ENCODE measurements at places on chromosomes 2 and 18.

- DNase-seq, result no peak
Measured at GRCh38 chr2:68176657-68177056, 19.0 kb downstream of the PNO1 start.

DNA sequence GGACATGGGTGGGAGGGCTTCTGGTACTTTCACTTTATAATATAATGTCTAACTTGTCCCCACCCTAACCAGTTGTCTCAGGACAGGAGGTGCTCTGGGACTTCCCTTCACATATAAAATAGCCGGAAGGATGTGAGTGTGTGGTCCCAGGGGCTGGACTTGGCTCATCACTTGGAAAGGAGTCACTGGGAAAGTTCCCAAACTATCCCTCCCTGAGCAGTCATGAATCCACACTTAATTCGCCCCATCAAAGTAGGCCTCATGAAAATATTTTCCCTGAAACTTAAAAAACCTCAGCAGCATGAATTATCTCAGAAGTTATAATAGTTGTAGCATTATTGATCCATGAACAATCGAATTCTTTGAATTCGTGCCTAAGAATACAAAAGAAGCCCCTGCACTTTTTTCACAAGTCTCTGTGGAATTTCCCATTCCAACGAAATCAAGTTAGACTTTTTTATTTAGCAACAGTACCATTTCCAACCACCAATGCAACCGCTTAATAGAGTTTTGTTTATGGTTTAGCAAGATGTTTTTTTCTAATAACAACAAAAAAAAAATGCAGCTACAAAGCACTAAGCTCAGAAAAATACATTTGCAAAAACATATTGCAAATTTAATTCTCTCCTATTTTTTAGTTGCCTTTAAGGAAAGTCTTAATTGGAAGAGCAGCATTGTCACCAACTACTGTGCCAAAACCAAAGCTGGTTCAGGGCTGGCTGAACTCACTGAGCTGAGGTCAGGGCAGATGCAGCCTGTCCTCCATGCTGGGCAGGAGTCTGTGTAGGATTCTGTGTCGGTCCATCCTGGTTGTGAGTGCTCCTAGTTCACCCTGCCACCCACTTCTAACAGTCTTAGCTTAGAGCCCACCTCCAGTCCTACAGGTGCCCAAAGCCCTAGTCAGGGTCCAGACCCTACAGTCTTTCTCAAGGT, 68.8 kb upstream of the SPTBN1 start:
- no peak for DNase-seq

DNA sequence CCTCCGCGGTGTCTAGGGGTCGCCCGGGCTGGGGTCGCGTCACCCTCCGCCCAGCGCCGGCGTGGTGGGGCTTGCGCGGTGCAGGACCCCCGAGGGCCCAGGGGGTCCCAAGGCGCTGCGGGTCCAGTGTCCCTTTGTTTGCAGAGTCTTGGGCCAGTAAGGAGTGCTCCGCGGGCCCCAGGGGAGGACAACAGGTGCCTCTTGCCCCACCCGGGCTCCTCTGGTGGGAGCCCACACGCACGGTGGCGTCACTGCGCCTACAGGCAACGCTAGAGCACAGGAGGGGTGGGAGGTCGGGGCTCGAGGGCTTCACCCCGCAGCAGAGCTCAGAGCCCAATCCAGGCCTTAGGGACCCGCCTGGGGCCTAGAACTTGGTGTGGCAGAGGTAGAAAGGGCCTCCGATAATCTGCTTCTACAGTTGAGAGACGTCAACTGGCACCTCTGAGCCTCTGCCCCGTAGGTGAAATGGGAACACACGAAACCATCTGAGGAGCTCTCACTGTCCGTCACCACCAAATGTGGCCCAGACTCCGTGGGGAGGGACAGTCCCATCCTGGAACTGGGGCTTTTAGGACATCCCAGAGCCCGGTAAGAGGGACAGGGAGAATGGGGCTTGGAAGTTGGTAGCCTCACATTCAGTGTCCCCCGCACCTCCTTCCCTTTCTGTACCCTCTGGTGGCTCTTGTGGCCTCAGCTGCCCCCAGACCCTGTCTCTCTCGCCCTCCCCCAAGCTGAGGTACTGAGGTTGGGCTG, 1.4 kb downstream of the ARID5A start:
- DNase-seq, result no peak

DNA sequence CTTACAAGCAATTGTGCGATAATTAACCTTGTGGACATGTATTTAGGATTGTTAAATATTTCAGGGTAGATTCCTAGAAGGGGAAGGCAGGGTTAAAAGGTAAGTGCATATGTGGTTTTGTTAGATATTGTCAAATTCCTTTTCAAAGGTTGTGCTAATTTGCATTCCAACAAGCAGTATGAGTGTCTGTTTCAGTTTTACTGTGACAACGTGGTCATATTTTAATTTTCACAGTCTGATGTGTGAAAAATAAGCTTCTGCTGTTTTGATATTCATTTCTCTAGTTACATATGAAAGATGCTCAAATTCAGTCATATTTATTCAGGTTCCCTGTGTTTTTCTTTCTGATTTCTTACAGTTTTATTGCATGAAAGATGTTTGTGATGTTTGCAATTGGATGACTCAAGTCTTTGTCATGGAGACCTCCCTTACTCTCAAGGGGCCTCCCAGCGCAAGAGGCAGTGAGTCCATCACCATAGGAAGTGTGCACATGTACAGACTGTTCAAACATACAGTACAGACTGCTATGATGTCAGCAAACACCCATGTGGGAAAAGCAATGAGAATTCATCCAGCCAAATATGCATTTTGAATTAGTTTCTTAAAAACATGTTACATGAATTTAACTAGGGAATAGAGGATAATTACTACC, 310.8 kb downstream of the GALR1 start:
- no peak for DNase-seq

- DNase-seq, result no peak
Measured at GRCh38 chr2:96344011-96344410, 8.4 kb downstream of the NCAPH start.

DNA sequence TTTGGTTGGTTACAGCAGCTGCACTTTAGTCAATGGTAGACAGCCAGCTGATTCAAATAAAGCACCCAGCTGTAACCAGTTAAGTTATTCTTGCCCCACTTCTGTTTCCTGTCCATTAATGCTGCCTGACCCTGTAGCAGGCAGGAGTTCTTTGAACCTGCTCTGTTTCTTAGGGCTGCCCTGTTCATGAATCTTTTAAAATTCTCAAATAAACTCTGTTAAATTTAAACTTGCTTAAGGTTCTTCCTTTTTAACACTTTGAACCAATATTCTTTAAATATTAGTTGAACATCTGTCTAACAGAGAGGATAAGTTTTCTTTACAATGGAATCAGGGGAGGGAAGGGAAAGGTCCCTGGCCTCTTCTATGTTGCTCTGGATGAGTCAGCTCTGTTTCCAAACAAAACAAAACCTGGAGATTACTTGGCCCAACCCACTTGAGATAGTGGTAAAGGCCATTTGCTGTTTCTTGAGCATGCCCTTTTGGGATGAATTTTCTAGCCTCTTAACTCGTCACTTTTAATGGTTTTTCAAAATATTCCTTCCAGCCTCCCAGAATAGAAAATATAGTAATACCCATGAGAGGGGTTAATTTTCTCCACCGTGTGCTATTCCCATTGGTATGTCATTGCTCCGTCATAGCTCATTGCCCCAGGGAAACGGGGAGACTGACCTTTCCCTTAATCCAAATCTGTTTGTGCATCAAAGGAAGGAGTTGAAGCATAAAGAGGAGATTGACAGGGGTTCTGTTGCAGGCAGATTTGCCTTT, 112.1 kb upstream of the FHL2 start:
- no peak for DNase-seq

DNA sequence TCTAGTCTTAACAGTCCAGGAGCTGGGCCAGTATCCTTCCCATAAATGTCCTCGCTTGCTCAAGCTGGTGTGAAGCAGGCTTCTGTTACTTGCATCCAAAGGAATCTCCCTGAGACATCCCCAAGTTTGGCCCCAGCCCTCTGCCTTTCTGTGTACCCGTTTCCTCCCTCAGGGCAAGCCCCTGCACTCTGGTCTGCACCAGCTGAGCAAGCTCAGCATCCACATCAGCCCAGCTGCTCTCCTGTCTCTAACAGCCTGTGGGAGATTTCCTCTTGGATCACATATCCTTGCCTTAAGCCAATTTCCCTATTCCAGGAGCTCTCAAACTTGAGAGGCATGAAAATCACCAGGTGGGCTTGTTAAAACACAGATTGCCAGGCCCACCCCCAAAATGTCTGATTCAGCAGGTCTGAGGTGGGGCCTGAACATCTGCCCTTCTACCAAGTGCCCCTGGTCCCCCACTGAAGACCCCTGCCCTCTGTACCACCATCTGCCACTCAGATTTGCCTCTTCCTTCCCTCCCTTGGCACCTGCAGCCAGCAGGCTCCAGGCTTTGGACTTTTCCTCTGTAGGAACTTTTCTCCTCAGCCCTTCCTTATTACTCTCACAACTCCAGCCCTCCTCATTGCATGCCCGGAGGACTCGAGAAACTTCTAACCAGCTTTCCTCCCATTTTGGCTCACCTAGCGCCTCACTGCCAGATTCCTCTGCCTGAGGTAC, 32.1 kb downstream of the REEP1 start:
- DNase-seq, result no peak

DNA sequence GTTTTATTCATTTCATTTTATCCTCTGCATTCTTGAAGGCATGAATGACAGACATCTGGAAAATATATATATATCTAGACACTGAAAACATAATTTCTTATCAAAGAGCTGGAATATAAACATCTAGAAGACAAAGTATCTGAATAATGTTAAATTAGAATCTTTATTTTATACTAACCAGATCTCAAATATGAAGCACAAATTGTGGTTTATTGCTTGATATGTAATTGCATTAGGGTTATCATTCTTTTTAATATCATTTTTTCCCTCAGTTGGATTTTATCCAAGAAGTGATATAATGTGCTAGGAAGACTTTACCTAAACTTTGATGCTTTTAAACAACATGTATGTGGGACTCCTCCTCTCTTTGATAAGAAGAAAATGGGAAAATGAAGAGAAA, 331.2 kb downstream of the ARHGAP15 start:
- no peak for DNase-seq

GRCh38 chr2:14560716-14561115, 71.8 kb upstream of the LRATD1 start:
- no peak for DNase-seq

GRCh38 chr18:318791-319291, 51.0 kb upstream of the THOC1 start:
- DNase-seq, result no peak

DNA sequence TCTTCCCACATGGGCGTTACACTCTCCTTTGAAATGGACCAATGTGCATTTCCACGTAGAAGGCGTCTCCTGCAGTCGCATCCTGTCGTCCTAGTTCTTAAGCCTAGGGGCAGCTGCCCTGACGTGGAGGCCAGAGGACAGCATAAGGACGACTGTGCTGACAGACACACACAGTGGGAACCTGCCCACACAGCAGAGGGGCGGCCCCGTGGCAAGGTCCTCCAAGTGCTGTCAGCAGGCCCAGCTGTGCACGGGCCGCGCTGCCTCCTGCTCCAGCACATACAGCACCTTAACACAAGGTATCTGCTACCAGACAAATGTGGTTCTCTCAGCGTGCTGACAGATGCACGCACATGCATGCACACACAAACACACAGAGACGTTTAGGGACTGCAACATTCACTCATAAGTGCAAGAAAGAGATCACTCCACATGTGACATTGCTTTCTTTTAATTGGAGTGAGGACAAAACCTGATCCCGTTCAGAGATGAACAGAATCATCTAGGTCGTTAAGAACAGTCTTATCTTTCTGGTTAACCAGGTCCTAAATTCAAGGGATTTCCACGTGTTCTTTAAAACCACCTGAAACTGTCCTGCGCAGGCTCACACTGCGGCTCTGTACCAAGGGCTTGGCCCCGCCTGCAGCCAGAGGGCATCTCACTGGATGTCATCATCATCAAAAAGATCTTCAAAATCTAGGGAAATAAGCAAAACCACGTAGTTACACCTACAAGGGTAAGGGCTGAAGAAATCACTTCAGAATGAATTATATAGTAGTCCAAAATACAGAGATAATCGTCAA, 5.5 kb downstream of the COPS9 start:
- no peak for DNase-seq

- DNase-seq, result no peak
Measured at GRCh38 chr18:24937639-24938275, 414.2 kb downstream of the ZNF521 start.

GRCh38 chr18:10519999-10520935, 5.6 kb upstream of the NAPG start:
- DNase-seq, result peak; percentile 67

DNA sequence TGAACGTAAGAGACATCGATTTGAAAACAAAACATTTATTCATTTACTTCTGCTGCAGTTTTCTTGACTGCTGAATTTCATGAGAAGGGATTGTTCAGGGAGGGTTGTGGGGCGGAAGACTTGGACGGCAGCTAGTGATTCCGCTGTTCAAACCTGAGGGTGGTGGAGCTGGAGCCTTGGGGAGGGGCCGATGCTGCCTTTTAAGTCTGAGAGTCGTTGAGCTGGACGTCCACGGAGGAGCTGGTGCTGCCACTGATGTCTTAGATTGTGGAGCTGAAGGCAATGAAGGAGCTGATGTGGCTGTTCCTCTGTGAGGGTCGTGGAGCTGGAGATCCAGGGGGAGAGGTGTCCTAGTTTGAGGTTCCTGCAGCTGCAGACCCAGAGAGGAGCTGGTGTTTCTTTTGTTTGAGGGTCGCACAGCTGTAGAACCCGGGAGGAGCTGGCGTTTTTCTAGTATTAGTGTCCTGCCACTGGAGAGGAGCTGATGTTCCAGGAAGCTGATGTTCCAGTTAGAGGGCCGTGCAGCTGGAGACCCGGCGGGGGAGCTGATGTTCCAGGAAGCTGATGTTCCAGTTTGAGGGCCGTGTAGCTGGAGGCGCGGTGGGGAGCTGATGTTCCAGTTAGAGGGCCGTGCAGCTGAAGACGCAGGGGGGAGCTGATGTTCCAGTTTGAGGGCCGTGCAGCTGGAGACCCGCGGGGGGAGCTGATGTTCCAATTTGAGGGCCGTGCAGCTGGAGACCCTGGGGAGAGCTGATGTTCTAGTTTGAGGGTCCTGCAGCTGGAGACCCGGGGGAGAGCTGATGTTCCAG, 150.9 kb downstream of the RTP5 start:
- DNase-seq, result no peak

DNA sequence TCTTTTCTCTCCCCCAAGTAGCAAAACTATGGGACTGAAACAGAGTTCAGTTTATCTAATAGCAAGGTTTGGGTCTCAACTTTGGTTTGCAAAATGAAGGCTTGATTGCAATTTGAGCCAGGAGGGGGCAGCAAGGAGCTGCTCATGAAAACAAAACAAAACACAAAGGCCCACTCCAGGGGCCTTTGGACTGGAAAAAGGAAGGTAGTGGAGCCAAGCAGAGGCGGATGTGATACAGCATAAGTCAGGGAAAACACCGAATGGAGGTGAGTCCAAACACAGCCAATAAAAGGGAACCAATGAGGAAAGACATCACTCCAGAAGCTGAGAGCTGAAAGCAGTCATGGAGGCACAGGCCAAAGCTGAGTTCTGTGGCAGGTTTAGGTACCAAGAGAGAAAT, 799.7 kb upstream of the ACVR2A start:
- no peak for DNase-seq

DNA sequence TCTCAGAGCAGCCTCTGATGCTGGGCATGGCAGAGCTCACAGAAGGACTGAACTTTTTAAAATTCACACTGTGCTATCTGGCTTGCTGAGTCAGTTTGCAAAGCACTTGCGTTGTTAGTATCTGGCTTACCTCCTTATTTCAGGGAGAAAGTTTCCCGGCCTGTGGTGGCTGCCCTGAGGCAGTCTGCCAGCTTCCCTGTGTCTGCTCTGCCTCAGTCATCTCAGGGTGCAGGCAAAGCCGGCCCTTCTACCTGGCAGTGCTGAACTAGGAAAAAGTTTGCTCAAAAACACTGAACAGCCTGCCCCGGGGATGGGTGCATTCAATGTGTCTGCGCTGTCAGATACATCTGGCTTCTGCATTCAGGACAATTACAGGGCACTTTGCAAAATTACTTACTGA, 90.2 kb upstream of the UXS1 start:
- no peak for DNase-seq
